ENCODE measurements at places on chromosomes 16 and 17.

- DNase-seq = no peak
These were observed 19.5 kb downstream of the MARVELD3 start for GRCh38 chr16:71645450-71645849.

- DNase-seq = no peak
These were observed 490.2 kb upstream of the SALL1 start for GRCh38 chr16:51641191-51641765.

- DNase-seq = peak; percentile 17
These were observed 7.6 kb upstream of the CBFB start for GRCh38 chr16:67021321-67021720.

DNA sequence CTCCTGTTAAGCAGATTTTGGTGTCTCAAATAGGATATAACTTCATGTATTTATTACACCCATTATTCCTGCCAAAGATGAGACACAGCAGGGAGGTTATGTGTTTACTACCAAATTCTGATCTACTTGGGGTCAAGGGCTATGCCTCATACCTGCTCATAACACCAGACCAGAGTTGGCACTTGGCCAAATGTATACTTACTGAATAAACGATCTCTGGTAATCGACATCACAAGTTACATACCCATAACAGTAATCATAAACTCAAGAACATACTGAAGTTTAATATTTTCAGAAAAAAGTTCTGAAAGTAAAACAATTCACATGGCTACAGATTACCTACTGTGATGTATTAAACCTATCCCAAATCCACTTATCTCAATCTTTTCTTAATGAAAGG is 2.9 kb downstream of the TMEM170A start:
- no peak for DNase-seq
